ENCODE measurements at places on chromosomes 13 and 19.

GRCh38 chr19:49264258-49264657 lies 60.7 kb downstream of the SLC6A16 start:
- DNase-seq = no peak

DNA sequence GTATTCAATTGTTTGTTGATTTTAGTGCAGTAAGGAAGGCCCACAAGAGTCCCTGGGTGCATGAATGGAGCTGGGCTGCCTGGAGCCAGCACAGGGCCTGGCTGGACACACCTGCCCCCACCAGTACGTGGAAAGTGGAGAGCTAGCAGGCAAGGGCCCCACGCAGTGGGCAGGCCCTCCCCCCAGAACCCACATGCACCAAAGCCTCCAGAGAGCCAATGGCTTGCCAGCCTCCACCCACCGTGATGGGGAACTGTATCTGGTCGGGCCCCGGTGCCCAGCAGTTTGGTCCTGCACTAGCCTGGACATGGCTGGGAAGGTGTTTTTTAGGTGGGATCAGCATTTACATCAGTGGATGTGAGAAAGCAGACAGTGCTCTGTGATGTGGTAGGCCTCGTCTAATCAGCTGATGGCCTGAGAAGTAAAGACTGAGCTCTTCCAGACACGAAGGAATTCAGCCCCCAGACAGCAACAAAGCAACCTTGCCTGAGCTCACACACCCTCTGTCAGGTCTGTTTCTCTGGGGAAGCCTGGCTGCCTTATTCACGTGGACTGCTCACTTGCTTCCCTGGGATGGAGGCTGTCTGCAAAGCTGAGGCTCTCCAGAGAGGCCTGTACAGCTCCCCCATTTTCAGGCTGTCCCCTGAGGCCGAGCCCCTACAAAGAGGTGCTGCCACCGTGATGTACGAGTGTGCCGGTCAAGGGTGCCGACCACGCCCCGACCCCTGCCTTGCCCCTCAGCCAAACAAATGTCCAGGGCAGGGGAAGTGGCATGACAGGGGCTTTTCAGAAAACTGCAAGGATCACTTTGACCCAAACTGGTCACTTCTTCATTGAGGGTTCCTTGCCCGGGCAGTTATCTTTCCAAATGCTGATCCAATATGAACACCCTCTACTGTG lies 27.5 kb downstream of the RAB20 start:
- DNase-seq = no peak

DNA sequence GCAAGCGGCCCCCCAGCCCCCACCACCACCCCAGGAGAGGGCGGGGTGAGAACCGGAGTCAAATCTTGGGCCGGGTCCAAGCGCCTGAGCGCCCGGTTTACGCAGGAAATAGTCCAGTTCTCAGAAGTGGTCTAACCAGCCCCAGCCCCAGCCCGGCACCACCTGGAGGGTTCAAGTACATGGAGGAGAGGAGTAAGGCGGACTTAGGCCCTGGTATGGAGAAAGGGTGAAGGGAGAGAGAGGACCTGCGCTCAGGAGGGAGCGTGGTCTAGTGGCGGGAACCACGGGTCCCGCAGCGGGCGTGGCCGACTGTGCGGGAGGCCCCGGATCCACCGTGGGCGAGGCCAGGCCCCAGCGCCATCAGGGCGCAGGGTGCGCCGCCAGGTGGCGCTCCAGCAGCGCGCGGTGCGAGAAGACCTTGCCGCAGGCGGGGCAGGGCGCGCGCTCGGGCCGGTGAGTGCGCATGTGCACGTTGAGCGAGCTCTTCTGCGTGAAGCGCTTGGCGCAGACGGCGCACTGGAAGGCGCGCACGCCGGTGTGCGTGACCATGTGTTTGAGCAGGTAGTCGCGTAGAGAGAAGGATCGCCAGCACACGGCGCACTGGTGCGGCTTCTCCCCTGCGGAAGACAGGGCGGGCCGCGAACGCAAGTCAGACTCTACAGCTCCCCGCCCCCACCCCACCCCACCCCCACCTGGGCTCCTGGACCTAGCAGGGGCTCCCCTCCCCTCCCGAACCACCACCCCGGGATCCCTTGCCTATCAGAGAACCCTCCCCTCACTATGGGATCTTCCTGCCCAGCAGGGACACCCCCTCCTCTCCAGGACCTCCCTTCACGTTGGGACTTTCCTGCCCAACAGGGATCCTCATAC lies 2.1 kb upstream of the SLC27A5 start:
- peak; percentile 93 for DNase-seq

- DNase-seq = peak; percentile 89
Measured at GRCh38 chr19:17847538-17848366, at the start of gene JAK3. Gene JAK3 (minus strand): TSS chr19:17847982. CDS start chr19:17844417, 3,565 bp downstream.

DNA sequence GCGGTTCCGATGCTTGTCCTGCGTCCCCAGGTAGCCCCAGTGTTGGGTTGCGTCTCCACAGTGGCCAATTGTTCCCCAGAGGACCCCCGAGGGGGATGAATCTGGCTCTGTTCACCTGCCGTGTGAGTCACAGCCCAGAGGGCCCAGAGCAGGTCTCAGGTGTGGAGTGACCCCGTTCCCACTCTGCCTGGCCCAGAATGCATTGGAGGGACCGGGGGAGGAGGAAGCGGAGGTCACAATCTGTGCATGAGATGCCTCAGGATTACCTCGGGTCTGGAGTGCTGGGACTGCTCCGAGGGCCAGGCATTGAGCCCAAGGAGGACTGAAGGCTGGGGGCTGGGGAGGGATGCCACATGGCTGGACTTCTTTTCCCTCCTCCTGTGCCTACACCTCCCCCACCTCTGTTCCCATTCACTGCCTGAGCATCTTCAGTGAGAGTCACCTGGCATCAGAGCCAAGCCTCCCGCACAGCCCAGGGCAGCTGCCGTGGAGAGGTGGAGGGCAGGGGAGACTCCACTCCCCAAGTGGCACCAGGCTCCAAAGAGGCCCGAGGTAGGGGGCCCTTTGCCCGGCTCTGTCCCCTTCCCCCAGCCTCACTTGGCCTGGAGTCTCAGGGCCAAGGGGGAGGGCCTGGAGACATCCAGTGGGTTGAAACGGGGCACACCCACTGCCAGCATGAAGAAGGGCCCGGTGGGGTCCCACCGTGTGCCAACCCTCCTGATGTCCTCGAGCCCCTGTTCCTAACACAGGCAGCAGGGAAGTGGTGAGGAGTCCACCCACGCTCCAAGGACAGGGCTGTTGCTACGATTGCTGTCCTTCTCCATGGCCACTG lies 81.1 kb downstream of the CHST8 start:
- no peak for DNase-seq

DNA sequence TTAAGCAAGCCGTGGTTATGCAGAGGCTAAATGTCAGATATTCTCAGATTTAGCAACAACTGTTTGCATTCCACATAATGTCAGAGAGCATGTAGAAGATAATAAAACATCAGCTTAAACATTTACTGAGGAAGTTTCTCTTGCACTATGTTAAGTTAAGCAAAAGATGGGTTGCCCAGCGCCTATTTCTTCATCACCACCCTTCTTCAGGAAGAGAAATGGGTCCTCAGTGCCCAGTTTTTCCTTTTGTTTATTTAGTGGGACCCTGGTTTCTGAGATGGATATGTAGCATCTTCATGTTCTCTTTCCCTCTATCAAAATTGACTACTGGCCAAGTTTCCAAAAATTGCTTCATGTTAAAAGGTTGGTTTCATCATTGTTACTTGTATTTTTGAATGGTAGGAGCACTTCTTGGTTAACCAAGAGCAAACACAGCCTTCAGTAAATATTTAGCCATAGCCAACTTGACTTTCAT lies 356.8 kb downstream of the RFC3 start:
- DNase-seq = no peak

DNA sequence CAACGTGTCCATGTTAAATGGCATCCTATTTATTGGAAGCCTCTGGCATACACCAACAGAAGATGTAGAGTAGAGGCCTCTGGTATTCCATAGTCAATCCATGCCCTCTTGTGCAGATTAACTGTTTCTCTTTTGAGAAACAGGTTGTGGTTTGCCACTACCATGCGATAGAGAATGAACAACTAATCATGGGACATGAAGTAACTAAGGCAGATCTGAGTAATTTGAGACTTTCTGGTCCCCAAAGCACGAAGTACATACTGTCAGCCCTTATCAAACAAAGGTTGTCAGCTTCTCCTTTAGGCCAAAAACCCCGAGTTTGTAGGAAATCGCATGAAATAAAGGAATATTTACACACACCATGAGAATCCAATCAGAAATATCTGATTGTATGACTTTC lies 3.6 kb downstream of the ZNF121 start:
- DNase-seq = no peak

DNA sequence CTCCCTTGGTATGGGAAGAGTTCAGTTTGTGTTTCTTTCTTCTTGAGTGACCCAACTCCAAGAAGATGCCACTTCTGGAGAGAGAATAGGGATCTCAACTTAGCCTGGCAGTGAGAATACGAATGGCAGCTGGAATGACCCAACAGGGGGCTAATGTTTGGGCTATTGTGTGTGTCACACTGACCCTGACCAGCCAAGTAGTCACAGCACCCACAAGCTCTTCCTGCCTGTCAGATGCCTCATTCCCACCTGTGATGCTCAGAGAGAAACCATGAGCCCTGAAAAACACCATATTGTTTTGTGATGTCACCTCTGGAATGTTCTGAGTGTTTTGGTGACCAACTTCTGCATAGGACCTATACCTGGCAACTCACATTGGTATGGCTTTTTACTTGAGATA lies at the start of gene CBY2:
CBY2 (plus strand) TSS at position 233 of the 400 bp plus-strand sequence; CDS start at position 304, 71 bp downstream.
- no peak for DNase-seq

DNA sequence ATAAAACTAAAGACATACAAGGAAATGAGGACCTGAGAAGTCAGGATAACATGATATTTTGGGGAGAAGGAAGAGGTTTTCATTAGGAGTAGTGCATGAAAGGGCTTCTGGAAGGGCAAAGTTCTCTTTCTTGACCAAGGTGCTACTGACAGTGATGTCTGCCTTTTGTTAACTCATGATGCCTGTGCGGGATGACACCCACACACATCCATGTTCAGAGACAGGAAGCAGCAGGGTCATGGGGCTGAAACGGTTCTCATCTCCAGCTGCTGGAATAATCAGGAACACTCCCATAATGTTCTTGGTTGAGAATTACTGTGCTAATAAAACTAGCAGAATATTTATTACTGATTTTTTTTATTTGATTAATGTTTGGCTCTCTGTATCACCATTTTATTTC lies 29.1 kb downstream of the KCNC3 start:
- no peak for DNase-seq

- DNase-seq = no peak
Measured at GRCh38 chr13:49459580-49459979, 15.5 kb downstream of the SETDB2 start.

DNA sequence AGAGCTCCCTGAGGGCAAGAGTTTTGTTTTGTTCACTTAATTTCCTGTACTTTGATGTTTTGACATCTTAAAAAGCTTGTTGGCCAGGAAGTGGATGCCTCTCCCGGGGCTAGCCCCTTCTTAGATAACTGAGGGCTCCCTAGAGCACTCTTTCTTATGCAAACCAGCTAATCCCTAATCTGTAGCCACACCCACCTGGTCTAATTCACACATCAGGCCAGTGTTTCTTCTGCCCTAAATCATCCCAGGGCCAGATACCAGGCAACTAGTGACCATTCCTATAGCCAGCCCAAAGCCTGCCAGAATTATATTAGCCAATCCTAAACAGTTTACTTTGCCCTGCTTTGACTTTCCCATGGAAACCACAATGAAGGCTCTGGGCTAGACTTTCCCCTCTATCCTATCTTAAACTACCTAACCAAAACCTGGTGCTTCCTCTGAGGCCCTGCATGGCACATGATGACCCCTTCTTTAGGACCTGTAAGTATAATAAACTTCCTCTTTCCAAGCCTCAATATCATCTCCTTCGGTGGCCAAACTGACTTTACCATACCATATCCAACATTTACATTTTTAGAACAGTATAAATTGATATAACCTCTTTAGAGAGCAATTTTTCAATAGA lies 24.8 kb downstream of the WBP4 start:
- DNase-seq = no peak

DNA sequence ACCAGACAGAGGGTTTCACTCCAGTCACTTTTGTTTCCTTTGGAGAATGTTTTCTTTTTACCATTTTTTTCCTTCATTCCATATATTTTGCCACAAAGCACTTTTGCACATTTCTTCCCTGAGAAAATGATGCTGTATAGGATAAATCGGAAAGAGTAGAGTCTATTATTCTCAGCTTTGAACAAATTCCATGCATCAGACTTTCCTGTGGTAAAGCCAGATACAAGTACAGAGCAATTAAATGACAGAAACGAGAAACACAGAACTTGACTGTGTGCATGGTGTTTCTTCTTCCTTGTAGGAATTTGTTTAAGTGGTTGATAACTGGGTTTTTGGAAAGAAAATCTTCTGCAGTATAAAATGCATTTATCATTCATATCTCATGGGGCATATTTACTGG lies 107.4 kb upstream of the CSNK1A1L start:
- DNase-seq = no peak

DNA sequence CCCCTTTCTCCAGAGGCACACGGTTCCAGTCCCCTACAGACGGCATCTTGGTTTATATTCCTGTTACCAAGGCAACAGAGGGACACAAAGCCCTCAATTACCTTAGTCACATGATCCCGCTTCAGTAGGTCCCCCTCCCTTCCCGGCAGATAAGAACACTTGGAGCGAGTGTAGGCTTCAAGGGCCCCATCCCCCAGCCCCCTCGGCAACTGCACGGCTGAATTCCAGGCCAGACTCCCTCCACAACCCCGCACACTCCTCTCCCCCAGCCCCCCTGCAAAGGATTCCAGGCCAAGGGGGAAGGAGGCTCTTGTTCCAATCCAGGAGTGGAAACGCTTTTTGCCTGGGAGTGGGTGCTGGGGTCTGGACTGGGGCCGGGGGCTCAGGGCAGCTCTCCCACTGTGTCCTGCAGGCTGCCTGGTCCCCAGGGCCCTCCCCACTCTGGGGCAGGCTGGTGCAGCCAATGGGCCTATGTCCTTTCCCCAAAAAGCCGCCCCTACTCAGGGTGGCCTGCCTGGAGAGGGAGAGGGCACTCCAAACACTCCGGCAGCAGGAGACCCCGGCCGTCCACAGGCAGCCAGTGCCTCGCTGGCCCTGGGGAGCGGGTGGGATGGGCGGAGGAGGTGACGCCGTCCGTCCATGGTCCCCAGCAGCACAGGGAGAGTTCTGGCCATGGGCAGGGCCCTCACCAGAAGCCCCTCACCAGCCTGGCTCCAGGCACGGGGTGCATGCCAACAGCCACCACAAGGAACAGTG lies 62.6 kb downstream of the MLLT1 start:
- no peak for DNase-seq

- DNase-seq = no peak
Measured at GRCh38 chr19:30557212-30557611, 185.0 kb downstream of the ZNF536 start.

- no peak for DNase-seq
Measured at GRCh38 chr13:73673931-73674330, 460.3 kb downstream of the KLF12 start.

DNA sequence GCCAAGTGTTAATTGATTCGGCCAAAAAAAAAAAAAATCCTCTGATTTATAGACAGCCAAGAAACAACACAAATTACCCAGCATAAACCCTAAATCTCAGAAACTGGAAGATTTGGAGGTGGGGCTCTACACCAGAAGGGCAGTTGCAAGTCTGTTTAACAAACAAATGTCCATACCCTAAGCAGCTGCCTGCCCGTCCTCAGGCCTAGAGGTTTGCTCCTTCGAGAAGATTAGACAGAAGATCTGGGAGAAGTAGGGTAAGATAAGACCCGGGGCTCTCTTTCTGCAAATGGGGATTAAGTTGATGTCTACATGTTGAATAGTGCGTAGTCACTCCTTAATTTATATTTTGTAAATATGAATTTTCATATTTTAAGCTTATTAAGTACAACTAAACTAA lies 3.4 kb upstream of the N4BP2L1 start:
- no peak for DNase-seq

GRCh38 chr13:60617991-60618733 lies 221.1 kb downstream of the TDRD3 start:
- no peak for DNase-seq

Data from T-cell (primary cell).